ENCODE measurements at places on chromosomes 16 and 17.

- DNase-seq = peak; percentile 69
These were observed 217.3 kb downstream of the RBFOX3 start for GRCh38 chr17:79393358-79394052.

DNA sequence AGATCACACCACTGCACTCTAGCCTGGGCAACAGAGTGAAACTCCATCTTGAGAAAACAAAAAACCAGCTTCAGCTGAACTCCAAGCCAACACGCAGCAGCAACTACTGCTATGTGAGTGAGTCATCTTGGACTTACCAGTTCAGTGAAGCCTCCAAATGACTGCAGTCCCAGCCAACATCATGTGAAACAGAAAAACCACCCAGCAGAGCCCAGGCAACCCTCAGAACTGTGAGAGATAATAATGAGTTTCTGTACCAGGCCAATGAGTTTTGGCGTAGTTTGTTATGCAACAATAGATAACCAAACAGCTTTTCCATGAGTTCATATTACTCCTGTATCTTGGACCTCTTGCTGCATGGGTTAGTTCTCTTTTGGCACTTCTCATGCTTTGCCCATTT is 23.3 kb downstream of the PHF12 start:
- DNase-seq = peak; percentile 51

- DNase-seq = no peak
These were observed 40.8 kb downstream of the KANSL1 start for GRCh38 chr17:46152423-46152822.

- peak; percentile 88 for DNase-seq
These were observed 44.8 kb upstream of the NFAT5 start for GRCh38 chr16:69520800-69521602.

DNA sequence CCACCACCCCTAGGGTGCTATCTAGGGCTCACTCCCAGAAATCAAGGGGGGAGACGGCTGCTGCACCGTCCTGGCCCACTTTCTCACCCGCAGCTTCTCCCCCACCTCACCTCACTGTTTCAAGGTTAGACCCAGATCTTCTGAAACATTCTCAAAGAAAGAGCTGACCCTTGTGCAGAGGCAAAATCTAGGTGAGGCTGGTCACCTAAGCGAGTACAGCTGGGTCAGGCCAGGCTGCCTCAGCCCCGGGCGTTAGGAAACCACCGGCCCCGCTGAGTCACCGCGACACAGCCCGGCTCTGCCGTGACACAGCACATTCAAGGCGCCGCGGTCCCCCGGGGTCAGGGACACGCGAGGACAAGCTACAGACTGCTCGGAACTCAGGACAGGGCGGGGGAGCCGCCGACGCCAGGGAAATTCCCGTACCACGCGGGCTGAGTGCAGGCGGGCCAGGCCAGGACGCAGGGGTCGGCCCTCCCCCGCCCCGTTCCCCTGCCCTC is 27.1 kb downstream of the GNPTG start:
- peak; percentile 61 for DNase-seq

DNA sequence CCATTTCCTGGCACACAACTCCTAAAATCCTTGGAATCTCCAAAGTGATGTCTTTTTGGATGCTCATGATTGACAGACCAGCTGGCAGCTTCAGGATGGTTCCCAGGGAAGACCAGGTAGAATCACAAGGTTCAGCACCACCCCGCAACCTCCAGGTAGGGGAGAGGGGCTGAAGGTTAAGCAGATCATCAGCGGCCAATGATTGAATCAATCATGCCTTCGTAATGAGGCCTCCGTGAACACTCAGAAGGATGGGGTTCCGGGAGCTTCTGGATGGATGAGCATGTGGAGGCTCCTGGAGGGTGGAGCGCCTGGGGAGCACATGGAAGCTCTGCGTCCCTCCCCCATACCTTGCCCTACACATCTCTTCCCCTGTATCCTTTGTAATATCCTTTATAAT is 185.9 kb downstream of the SEC14L1 start:
- DNase-seq = no peak

- DNase-seq = no peak
These were observed 500.8 kb downstream of the KCNJ18 start for GRCh38 chr17:22193113-22193512.

- DNase-seq = no peak
These were observed 524 bp downstream of the EFTUD2 start for GRCh38 chr17:44898768-44899073.

DNA sequence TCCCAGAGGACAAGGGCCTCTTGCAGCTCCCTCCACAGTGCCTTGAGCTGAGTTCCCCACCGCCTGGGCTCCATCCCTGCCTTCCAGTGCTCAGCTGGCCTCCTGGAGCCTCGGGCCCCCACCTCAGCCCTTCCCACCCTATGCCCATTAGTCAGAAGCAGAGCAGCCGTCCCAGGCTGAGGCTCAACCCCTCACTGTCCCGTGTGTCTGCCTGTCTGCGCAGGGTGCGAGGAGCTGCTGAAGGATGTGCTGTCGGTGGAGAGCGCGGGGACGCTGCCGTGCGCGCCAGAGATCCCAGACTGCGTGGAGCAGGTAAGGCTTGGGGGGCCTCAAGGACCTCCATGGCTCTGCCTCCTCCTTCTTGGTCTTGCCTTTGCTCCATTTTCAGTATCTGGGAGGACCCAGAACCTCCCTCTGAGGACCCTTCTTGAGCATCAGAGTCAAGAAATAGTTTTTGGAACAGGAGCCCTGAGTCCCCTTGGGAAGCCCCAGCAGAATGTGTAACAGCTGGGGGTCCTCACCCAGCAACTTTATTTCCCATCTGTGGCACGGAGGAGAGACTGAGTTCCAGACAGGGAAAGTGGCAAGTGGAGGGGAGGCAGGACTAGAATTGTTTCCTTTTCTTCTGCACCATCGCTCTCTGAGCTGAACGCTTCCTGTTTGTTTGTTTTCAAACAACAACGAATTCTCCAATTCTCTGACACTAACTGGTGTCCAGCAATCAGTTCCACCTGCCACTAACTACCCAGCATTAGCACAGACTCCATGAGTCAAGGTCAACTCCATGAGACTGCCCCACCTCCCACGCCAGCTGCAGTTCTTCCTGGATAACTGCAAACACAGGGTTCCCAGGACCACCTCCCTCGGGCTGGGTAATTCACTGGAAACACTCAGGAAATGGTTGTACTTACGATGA is 42.6 kb downstream of the RAB11FIP4 start:
- DNase-seq = no peak

- DNase-seq = no peak
These were observed 124.8 kb downstream of the ABCC1 start for GRCh38 chr16:16073891-16074881.

DNA sequence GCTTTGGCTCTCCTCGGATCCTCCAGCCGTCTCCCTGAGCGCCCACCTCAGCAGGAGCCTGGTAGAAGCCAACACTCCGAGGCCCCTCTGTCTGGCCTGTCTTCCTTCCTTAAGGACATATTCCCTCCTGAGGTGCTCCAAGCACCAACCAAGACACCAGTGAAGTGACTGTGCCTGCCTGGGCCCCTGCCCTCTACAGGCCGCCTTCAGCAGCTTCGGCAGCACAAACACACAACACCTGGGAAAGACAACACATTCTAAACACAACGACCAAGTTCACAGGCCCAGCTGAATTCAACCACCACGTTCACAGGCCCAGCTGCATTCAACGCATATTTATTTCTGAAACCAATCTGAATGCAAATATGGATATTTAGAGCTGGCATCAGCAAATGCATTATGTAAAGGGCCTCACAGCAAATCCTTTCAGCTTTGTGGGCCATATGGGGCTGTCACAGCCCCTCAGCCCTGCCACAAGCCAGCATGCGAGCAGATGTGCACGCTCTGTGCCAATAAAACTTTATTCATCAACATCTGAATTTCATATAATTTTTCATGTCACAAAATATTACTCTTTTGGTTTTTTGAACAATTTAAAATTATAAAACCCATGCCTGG is 12.2 kb downstream of the GALNS start:
- no peak for DNase-seq

DNA sequence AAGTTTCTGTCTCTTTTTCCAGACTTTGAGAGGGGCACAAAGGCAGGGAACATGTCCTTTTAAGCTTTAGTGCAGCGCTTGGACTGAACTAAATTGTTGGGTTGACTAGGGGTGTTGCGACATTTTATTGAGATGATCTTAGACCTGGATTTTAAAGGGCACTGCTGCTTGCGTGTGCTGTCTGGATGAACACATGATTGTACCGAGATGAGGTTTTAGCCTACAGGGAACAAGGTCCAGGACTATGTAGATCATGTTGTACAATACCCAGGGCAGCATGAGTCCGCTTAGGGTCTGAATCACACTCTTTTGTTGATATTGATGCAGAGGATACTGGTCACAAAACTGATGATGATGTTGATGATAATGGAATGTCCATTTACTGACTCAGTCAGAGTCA is 5.2 kb upstream of the RGS9 start:
- DNase-seq = no peak

- no peak for DNase-seq
These were observed 1106.1 kb upstream of the GOT2 start for GRCh38 chr16:59840169-59840568.
